IPS DF 19.7 (cell line): ENCODE measurements at places on chromosomes 1 and 21.

DNA sequence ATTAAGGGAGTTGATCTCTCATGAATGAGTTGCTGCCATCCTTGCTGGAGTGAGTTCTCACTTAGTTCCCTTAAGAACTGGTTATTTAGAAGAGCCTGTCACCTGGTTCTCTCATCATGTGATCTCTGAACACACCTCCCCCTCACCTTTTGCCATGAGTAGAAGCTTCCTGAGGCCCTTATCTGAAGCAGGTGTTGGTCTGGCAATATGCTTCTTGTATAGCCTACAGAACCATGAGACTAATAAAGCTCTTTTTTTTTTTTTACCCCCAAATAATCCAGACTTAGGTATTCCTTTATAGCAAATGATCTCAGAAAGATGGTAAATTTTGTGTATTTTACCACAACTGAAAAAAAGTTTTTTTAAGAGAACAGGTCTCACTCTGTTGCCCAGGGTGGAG is 158.0 kb downstream of the EIF4G3 start:
- DNase-seq = no peak

DNA sequence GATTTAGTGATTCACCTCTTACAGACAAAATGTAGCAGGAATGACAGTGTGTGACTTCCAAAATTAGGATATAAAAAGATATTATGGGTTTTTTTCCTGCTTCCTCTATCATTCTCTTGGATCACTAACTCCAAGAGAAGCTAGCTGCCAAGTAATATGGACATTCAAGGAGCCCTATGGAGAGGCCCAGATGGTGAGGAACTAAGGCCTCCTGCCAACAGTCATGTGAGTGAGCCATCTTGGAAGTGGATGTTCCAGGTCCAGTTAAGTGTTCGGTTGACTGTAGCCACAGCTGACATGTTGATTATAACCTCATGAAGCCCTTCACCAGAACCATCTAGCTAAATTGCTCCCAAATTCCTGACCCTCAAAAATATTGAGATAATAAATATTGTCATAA is 38.8 kb downstream of the CD160 start:
- DNase-seq = no peak

DNA sequence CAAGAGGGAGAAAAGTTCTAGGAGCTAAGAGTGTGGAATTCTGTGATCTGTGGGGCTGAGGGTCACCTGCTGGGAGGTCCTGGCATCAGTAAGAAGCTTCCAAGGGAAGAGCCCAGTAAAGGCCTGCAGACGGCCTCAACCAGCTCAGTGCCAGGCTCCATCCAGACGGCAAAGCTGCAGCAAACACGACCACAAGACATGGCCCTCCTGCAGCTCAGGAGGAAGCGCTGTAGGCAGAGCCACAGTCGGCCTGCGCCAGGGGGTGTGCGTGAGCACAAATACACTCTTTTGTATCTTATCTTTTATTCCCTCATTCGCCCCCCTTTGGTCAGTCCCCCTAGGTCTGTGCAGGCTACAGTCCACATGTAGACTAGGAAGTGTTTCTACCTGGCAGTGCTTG is 13.4 kb downstream of the C1orf174 start:
- DNase-seq = no peak

DNA sequence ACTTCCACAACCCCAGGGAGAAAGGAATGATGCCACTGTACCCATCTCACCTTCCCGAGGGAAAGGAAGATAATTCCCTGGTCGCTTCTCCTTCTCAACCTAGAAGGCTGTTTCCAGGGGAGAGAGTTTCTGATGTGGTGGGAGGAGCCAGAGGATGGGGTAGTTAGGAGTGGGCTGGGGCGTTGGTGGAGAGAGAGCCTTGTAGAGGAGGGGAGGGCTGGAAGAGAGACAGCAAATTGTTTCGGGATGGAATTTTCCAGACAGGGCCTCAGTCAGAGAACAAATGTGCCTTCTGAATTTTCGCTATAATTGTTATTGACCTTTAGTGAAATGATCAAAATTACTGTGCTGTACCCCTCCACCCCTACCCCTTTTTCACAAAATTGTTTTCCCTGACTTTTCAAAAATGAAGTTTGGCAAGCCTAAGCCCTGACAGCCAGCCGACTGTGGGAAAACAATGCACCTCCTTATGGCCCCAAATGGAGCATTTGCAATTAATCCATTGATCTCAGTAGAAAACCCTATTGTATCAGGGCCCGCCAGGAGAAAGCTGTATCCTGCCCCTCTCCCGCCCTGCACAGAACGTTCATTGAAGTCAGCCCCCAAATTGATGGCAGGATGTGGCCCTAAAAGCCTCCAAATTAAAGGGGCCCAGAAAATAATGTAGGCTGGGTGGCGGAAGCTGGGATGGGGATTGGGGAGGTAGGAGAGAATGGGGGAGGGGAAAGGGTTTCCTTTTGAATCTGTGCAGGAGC is 69.1 kb upstream of the JUN start:
- no peak for DNase-seq

DNA sequence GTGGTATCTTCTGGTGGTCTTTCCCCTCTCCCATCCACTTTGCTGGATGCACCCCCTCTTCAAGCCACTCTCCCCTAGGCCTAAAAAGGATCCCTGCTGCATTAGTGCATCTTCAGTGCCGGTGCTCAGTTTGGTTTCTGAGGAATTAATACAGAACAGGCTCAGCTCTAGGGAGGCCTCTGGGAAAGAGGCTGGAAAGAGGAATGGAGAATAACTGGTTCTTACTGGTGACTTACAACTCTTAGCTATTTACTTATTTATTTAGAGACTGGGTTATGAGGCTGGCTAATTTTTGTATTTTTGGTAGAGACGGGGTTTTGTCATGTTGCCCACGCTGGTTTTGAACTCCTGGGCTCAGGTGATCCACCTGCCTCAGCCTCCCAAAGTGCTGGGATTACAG is 19.0 kb downstream of the MFN2 start:
- DNase-seq = no peak

DNA sequence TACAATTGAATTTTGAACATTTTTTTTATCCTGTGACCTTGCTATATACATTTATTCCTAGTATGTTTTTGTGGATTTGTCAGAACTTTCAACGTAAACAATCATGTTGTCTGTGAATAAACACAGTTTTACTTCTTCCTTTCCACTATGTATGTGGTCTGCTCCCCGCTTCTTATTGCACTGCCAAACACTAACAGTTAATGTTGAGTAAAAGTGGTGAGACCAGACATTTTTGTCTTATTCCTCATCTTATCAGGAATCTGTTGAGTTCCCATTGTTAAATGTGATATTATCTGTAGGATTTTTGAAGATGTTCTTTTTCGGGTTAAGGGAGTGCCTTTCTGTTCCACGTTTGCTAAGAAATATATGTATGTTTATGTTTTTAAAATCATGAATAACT is 45.9 kb downstream of the CAMSAP2 start:
- DNase-seq = no peak

DNA sequence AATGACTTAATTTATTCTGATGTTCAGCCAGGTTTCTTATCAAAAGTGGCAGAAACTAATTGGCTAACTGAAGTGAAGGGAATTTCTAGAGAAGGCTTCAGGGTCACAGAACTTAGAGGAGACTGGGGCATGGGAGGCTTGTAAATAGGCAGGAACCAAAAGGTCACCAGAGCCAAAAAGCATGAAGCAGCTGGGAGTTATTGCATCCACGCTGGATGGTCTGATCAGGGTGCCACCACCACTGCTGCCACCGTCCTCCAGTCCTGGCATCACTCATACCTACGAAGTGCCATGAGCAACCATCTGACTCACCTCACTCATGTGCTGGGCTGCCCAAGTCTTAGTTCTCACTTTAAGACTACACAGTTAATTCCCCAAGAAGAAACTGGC is 82.5 kb upstream of the DPH5 start:
- DNase-seq = no peak

GRCh38 chr1:201476670-201477344 is 7.8 kb upstream of the PHLDA3 start:
- DNase-seq = no peak

DNA sequence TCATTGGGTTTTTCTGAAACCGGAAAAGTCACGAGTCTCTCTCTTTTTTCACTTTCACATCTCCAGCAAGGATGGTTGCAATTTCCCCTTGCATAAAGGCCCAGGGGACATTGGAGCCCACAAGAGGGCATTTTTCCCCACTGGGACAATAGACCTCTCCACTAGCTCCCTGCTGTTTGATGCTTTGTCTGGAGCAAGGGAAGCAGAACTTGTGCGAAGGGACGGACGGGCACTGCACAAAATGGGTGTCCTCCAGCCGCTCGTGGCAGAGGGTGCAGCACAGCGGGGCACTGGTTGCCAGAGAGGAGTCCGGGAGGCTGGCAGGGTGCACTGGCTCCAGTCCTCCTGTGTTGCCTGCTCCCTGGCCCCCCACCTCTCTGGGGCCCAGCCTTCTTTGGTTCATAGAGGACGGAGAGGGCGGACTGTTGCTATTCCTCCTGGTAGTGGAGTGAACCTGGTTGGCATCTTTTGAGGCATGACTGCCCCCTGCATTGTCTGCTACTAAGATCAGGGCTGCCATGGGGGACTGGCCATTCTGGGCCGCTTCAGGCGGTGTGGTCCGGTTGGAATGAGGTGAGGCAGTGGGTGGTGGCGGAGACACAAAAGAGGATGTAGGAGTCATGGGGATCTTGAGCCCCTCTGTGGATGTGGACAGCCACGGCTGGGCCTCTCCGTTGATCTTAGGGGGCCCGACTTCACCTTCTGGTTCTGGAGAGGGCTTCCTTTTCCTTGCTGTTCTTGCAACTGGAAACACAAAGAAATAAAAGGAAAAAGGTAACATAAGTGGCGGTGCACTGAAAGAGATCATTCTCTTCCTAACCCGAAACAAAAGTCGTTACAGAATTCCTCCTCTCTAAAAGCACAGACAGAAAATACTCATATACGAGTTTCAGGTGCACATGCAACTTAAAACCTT is 2.6 kb downstream of the IRF2BP2 start:
- no peak for DNase-seq
